Cardiac atrium fibroblast (primary cell): ENCODE measurements at places on chromosomes 7 and 10. TPM values are rescaled to one million over a fixed set of nuclear protein-coding genes. Genes with fewer than 3 reads are reported as not detected.

The RAPGEF5 gene
- total RNA-seq = 10.5 and 42.4 TPM in 2 replicates

The TUBAL3 gene
- not detected in 2 replicates for total RNA-seq

The NPY gene
- total RNA-seq = not detected in 2 replicates

The BCAP29 gene
- 83.9 and 107 TPM in 2 replicates for total RNA-seq

The GIMAP1 gene
- 0.81 TPM in 1 of 2 replicates, not detected in the other for total RNA-seq

The MRPS17 gene
- 11.0 and 11.6 TPM in 2 replicates for total RNA-seq

The EPO gene
- not detected in 2 replicates for total RNA-seq

The SLC18A3 gene
- 1.3 TPM in 1 of 2 replicates, not detected in the other for total RNA-seq

The KIAA1549 gene
- total RNA-seq = 0.54 and 1.3 TPM in 2 replicates

The EPDR1 gene
- total RNA-seq = 18.4 and 27.7 TPM in 2 replicates

The SVOPL gene
- total RNA-seq = not detected in 2 replicates

The CYP2C19 gene
- total RNA-seq = not detected in 2 replicates

The WDFY4 gene
- total RNA-seq = not detected in 2 replicates

The VAX1 gene
- not detected in 2 replicates for total RNA-seq

The ENO4 gene
- 0.16 TPM in 1 of 2 replicates, not detected in the other for total RNA-seq

The PLAU gene
- total RNA-seq = 49.1 and 55.2 TPM in 2 replicates

The TSPAN33 gene
- 0.65 TPM in 1 of 2 replicates, not detected in the other for total RNA-seq

The ASB15 gene
- not detected in 2 replicates for total RNA-seq

The TDRD1 gene
- total RNA-seq = 0.16 and 1.1 TPM in 2 replicates
